ENCODE measurements at places on chromosomes 3 and 15. TPM values are rescaled to one million over a fixed set of nuclear protein-coding genes. Genes with fewer than 3 reads are reported as not detected.

GOLGA8G gene
- 0.17 TPM for polyA plus RNA-seq

UBA7 gene
- 75.3 TPM for polyA plus RNA-seq

DNA sequence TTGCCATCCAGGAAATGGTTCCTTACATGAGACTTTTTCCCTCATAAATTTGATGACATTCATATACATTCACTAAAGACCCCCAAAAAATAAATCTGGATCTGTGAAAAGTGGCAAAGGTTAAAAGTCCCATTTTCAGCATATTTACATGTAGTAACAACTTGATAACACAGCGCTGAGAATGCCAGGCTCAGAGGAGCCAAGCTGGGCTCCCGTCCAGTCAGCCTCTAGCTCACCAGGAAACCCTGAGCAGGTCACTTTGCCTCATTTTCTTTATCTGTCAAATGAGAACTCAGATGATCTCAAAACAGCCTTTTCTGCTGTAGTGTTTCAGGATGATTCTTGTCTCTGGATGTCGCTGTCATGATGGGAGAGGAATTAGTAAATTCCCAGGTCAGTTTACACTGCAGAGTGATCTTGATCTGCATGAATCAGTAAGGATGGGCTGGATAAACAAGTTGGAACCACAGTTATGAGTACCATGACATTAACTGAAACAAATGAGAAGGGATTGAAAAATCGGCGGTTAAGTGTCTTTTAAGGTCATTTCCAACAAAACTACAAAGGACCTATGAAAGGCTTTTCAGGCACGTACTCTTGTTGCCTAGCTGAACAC is 82.8 kb downstream of the PPARG start:
- H3K27ac ChIP-seq: no peak overlapping the region
- peaks cover 13% of the 10 kb centered on the region for H3K4me1 ChIP-seq
- DNase-seq: no peak
- no peak overlapping the region for H3K4me3 ChIP-seq
- peaks cover 14% of the 10 kb centered on the region for H3K27me3 ChIP-seq

C15orf61 gene
- polyA plus RNA-seq: 7.8 TPM

GRCh38 chr3:27628026-27628750 is 93.9 kb downstream of the EOMES start:
- no peaks in the 10 kb centered on the region for H3K4me1 ChIP-seq
- no peaks in the 10 kb centered on the region for H3K36me3 ChIP-seq
- no peak overlapping the region for H3K4me3 ChIP-seq
- H3K27ac ChIP-seq: no peak overlapping the region

DNA sequence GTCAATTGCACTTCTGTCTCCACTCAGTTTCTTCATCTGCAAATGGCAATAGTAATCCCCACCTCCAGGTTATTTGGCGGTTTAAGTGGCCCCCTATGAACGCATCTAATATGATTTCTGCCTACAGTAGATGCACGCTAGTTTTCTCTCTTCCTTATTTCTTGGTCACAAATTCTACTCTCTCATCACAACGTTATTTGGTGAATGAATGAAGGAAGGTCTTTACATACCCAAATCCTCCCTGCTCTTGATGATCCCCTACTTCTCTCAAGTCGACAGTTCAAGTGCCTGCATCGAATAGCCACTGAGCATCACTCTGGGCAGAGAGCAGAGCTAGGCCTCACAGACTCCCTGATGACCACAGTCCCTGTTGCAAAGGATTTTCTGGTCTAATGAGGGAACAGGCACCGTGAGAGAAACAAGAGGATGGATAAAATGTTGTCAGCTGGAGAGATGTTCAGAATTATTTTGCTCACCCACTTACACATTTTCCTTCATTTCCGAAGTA is 181.2 kb upstream of the SMAD3 start:
- peaks cover 11% of the 10 kb centered on the region for H3K4me1 ChIP-seq
- no peaks in the 10 kb centered on the region for H3K36me3 ChIP-seq
- H3K27me3 ChIP-seq: no peaks in the 10 kb centered on the region
